ENCODE measurements at places on chromosomes 16 and 17.
A peak's percentile ranks its signal among the peaks of the same experiment; 100 is the strongest.

DNA sequence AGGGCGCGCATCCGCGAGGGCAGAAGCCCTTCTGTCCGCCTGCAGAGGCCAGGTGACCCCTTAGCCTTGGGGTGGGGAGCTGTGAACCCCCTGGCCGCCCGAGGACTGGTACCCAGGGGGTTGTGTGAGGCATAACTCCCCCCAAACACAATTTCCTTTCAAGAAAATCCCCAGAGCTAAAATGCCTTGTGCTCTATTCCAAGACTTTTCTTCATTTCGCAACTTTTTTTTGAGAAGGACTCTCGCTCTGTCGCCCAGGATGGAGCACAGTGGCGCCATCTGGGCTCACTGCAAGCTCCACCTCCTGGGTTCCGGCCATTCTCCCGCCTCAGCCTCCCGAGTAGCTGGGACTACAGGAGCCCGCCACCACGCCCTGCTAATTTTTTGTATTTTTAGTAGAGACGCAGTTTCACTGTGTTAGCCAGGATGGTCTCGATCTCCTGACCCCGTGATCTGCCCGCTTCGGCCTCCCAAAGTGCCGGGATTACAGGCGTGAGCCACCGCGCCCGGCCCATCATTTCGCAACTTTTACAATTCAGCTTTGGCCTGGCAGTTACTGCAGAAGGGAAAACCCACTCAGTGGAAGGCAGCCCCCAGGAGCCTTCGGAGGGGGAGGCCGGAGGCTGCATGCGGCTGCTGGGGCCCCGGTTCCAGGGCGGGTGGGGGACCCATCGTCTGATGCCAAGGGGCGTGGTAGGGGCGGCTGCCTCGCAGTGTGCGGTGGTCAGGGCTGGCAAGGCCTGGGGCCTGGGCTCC lies 963 bp upstream of the APRT start:
- DNase-seq: no peak

GRCh38 chr16:19698480-19699465 lies 19.3 kb downstream of the KNOP1 start:
- DNase-seq: peak; percentile 50

GRCh38 chr16:2163211-2163881 lies 7.8 kb downstream of the TRAF7 start:
- DNase-seq: no peak

DNA sequence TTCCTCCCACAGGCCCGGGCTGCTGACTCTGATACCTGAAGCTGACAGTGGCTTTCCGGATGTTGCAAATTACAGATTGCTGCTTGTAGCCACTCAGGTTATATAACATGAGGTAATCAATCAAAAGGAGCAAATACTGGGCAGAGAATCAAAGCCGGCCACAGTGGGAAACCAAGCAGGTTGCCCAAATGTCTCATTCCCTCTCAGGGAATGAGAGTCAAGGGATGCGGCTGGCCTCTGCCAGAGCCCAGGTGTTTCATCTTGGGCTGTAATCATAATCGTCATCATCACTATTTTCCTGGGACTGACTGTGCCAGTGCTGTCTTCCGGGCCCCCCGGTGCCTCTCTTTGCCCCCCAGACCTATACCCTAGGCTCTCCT lies 292.4 kb upstream of the FOXF1 start:
- no peak for DNase-seq

DNA sequence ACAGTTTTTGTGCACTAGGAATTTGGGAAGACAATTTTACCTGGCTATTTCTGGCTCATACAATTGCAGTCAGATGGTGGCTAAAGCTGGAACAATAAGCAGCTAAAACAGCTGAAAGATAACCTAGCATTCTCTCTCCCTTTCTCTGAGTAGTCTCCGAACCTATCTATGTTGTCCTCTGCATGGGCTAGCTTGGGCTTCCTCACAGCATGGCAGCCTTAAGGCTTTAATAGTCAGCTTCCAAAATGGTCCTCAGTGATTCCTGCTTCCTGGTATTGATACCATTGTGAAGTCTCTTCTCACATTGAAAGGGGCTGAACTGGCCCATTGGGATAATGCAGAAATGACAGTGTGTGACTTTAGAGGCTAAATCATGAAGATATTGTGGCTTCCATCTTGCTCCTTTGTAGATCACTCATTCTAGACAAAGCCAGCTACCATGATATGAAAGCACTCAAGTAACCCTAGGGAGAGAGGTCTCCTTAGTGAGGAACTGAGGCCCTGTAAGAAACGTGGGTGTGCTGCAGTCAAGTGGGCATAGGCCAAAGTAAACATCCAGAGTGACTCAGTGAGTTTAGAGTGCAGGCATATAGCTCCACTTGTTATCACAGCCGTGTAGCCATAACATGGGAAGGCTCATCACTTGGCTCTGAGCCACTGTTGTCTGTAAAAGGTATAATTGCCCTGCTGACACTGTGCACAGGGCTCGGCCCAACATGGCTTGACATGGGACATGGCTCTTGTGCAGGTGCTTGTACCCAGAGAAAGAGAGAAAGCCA lies 5.5 kb upstream of the VKORC1 start:
- DNase-seq: peak; percentile 20

DNA sequence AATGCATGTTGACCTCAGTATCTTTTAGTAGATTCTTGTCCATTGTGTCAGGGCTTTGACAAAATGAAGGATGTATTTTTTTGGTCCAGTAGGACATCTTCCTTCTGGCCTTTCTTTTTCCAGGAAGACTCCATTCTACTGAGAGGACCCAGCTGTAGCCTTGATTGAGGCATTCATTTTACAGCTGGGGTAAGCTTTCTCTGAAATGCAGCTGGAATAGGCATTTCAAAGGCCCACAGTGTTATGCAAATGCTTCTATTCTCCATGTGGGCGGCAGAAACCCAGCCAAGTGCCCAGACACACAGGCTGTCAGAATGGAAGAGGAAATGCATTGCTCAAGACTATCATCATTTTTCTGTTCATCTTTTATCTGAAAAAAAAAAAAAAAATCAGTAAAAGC lies 629.0 kb upstream of the CDH8 start:
- DNase-seq: no peak

DNA sequence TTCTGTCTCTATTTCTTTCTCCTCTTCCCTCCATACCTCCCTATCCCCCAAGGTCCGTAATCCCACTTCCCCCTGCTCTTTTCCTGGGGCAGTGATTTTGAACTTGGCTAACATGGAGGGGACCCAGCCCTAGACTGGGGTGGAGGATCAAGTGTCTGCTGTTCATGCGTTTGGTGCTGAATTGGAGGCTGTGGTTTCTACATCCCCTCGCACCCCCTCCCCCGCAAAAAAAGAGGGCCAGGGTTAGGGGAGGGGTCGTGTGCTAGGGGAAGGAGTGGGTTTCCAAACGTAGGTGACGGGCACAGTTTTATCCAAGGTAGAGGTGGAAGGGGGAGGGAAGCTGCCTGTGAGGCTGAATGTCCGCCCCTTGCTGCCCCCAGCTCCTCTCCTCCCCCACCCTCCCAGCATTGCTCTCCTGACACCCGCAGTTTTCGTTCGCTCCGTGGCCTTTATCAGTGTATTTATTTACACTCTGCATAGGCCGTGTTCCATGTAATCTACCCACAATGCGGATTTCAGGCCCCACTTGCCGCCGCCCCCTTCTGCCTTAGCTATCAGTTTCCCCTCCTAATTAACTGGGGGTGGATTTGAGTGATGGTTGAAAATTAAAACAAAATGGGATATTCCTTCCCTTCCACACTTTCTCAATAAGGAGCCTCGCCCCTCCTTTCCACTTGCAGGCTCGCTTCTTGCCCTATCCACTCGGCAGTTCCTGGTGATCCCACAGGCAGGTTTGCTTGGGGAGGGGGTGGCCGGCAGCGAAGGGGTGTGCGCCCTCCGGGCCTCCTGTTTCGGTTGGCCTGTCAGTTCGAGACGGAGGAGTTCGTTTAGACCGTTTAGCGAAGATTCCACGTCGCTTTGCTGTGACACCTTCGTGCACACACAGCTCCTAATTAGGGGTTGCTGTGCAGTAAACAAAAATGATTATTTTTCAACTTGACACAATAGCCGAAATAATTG lies 2.0 kb downstream of the GNAO1 start:
- DNase-seq: no peak

- DNase-seq: no peak
Measured at GRCh38 chr16:50311891-50312501, 45.6 kb downstream of the ADCY7 start.

- DNase-seq: peak; percentile 98
Measured at GRCh38 chr17:33169580-33170285, 123.4 kb downstream of the ASIC2 start.

DNA sequence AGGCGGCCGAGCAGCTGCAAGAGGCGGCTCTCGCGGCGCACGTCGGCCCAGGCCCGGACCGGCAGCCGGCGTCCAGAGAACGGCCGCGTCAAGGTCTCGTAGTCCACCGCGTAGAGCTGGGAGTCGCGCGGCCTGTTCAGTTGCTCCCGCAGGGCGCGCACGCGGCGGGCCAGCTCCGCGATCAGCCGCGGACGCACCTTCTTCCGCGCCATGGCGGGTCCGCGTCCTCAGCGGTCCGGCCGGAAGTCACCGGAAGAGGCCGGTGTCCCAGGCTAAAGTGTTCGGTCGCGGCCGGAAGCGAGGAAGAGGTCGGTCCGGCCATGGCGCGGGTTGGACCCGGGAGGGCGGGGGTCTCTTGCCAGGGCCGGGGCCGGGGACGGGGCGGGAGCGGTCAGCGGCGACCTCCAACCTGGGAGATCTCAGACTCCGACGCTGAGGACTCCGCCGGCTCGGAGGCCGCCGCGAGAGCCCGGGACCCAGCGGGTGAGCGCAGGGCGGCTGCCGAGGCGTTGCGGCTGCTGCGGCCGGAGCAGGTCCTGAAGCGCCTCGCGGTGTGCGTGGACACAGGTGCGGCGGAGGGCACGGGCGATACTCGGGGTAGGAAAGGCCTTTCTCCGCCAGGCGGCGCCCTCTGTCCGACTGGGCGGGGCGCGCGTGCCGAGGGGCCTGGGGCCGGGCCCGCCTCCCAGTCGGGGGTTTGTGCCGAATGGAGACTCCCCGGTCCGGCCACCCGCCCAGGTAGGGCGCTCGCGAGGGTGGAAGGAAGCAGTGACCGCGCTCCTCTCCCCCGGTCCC lies at the start of gene MRPS34:
Gene MRPS34, minus strand, starts transcription at position 227 of the 795 bp plus-strand sequence. Its CDS starts 15 bp downstream, at position 212.
- DNase-seq: peak; percentile 78

GRCh38 chr17:14116263-14117024 lies 47.1 kb downstream of the COX10 start:
- no peak for DNase-seq

DNA sequence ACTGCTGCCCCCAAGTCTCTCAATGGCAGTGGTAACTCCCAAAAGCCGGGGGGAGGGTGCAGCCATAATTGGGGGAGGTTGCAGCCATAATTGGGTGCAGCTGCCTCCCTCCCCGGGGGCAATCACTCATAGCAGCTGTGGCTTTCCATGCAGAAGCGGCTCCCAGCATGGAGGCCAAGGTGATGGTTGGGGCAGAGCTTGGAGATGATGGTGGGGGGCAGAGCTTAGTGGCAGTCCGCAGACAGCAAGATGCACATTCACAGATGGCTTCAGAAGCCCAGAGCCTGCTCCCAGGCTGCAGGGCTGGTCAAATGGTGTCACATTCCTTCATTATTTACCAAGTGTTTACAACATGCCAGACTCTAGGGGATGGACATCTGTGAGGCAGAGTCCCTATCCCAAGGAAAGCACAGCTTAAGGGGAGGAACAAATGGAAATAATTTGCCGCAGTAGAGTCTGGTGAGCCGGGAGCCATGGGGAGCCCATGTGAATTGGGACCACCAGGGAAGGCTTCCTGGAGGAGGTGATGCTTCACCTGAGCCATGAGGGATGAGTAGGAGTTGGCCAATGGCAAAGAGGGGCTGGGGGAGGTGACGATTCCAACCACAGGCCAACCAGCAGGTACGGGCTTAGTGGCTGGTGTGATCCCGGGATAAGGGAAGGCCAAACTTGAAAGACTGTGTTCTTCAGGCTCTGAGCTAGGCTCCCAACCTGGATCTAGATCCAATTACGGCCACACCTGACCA lies 8.1 kb downstream of the DOC2B start:
- no peak for DNase-seq

DNA sequence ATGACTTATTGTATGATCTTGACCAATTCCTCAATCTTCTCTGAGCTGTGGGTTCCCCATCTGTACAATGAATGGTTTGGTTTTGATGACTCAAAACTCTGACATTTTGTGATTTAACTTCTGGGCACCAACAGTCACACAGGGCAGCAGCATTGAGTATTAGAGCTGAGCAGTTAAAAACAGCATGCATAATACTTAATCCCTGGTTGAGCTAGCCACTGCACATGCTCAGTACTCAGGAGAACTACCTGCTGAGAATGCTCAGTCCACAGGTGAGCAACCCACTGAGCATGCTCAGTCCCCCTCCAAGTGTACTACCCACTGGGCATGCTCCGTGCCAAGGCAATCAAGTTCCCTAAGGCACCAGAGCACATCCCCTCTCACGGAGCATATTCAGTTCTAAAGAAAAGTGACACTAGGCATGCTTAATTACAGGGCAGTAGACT lies 68.7 kb downstream of the AIPL1 start:
- DNase-seq: peak; percentile 45

DNA sequence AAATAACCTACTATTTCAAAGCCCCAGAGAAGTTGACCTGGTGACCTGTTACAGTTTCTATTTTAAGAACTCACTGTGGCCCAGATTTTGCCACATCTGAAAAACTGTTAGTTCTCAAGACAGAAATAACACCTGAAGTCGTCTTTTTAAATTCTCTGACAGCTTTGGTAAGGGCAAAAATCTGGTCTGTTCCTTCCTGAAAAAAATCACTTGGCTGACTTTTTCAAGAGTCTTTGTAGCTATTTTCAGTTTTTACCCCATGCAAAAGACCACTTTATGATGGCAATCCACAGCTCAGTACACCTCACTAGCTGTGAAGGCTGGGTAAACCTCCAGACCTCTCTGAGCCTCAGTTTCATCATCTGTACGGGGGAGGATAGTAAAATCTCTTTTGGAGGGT lies 60.7 kb upstream of the SREBF1 start:
- no peak for DNase-seq

DNA sequence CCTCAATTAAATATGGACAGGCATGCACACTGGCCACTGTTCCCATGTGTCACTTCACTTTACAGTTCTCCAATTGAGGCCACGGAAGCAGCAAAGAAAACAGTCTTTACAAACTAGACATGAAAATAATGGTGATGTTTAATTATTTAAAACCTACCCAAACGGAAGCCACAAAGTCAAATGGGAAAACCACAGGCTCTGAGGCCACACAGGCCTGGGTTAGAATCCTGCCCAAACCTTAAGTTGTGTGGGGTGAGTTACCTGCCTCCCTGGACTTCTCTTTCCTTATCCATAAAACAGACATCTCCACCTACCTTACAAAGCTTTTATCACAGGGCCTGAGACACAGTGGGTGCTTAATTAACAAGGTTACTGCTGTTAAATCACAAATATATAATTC lies 137.4 kb downstream of the PARN start:
- DNase-seq: no peak

- DNase-seq: no peak
Measured at GRCh38 chr17:16328997-16329396, 24.3 kb downstream of the CENPV start.

DNA sequence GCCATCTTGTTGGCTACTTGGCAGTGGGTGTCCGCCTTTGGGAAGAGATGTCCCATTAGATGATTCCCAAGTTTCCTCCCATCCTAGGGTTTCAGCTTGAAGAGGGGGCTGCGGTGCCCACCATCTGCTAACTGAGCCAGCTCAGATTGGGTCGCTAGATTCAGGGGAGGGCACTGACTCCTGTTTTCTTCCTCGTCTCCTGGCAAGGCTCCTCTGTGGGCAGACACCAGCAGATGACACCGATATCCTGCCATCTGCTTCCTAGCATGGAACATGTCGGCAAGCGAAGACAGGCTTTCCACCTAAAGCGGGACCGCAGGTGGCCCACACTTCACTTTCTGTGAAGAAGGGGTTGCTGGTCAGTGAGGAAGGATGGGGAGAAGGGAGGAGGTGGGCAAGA lies 27.3 kb downstream of the C17orf75 start:
- DNase-seq: no peak
